ENCODE measurements at places on chromosomes 11 and 22.

DNA sequence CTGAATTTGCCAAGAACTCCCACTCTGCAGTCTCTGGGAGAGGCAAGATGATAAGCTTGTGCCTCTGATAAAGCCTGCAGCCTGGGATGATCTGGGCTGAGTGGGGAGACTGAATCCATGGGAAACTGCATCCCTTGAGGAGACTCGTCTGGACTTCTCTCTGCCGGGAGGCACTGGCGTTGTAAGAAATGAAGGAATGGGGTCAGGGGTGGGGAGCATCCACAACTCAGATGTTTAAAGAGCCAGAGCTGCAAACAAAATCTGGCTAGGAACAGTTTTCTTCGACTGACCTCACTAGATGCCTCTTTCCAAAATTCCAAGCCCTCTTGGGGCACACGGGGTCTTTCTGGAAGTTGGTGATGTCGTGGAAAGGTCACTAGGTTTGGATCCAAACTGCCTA, 64.4 kb downstream of the SPON1 start:
- peak; percentile 20 for DNase-seq

- no peak for DNase-seq
Observed at GRCh38 chr22:31829505-31829904, 75.7 kb downstream of the DEPDC5 start.

DNA sequence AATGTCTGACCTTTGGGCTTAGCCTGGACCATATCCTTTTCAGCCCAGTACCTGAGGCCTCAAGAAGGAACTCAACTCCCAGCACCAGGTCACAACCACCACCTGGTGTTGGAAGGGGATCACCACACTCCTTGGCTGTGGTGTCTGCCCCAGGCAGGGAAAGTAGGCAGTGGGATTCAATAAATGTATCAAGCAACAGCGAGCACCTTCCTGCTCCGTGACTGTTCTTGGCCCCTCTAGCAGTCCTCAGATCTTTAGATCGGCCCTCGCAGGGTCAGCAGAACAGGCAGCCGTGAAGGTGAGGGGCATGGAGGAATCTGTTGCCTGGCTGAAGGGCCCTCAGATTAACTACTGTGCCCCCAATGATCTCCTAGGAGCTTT, 15.9 kb downstream of the ARFGAP2 start:
- no peak for DNase-seq

DNA sequence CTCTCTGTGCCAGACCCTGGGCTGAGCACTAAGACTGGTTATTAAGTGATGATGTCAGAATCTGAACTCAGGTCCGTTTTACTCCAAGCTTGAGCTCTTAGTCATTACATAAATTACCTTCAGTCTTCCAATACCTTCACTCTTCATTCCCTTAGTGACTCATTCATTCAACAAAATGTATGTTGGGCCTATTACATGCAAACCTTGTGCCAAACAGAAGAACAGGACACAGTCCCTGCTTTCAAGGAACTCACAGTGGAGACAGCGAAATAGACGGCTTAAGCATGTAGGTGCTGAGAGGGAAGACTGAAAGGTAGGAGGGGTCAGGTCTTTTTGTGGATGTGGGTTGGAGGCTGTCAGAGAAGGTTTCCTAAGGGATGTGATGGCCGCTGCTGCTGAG, 3.3 kb downstream of the KCTD14 start:
- DNase-seq, result no peak

GRCh38 chr22:26229910-26230309, 60.6 kb downstream of the SEZ6L start:
- no peak for DNase-seq

GRCh38 chr11:119797123-119797611, 68.2 kb upstream of the NECTIN1 start:
- no peak for DNase-seq

DNA sequence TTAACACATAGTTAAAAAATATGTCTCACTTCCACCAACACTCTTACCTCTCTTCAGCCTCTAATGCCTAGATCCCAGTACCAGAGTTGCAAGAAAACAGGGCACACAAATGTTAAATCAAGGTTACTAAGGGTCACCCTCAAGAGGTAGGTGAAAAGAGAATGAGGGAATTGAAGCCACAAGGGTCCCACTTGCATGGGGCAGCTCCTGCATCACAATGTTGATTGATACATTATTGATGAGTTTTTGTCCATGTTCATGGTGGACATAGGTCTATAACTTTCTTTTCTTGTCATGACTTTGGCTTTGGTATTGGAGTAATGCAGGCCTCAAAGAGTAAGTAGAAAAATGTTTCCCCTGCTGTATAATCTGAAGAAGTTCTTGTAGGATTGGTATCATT, 46.0 kb upstream of the IGLL5 start:
- DNase-seq, result no peak

DNA sequence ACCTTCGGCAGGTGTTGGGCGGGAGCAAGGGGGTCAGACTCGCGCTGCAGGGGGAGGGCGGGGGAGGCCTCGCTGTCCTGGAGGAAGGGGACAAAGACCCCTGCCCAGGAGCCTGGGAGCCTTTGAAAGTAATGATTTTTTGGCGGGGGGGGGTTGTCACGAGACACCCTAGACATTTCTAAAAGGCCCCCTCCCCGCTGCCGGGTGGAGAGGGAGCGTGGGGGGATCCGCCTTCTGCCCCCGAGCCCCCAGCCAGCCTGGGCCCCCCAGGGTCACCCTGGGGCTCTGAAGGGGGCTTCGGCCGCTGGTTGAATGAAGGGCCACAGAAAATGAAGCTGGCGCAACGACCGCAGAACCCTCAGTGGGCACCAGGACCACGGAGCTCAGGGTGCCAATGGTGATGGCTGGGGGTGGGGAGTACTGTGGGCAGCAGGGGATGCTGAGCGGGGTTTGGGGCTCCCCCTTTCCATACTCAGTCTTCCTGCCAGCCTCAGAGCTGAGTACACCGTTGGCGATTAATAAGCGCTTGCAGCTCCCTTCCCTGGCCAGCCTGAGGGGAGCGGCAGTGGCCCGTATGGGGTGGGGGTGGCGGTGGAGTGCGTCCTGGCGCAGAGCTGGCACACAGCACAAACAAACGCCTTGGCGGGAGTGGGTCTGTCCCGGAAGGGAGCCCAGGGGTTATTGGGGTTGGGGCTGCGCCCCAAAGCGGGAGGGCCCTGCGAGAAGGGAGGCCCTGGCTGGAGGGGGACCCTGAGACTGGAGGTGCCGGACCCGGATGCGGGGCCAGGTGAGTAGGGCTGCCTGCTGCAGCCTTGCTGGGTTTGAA, 1.2 kb upstream of the DUSP8 start:
- no peak for DNase-seq

DNA sequence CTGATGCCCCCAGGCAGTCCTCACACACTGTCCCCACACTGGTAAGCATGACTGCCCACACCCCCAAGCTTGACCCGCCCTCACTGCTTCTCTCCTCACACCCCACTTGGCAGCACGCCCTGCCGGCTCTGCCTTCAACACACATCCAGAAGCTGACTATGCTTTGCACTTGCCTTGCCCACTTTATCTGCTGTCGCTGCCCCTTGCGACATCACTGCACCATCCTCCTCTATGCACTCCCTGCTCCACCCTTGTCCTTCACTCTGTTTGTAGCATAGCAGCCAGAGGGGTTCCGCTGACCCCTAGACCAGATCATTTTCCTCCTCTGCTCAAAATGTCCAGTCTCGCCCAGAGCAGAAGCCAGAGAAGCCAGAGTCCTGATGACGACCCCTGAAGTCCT, 25.3 kb upstream of the SLC25A1 start:
- DNase-seq, result no peak

GRCh38 chr11:77147668-77148321, 19.7 kb downstream of the MYO7A start:
- no peak for DNase-seq

GRCh38 chr11:101049123-101049522, 80.5 kb downstream of the PGR start:
- no peak for DNase-seq

- DNase-seq, result no peak
Observed at GRCh38 chr11:926341-926916, 759 bp downstream of the AP2A2 start.

DNA sequence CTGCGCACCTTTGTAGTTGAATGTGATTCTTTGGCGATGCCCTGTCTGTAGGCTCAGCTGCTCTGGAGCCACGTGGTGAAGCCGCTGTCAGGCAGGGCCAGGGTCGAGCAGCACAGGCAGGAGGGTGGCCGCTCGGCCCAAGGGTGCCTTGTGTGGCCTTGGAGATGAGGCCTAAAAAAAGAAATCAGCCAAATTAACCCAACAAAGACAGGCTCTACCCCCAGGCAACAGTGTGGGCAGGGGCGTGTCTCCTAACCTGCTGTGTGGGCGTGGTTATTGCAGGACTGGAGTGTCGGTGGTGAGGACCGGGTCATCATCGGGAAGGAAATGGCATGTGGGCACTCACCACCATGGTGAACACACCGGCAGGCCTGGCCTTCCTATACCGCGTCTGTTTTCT, 34.3 kb downstream of the CTTN start:
- DNase-seq, result no peak

DNA sequence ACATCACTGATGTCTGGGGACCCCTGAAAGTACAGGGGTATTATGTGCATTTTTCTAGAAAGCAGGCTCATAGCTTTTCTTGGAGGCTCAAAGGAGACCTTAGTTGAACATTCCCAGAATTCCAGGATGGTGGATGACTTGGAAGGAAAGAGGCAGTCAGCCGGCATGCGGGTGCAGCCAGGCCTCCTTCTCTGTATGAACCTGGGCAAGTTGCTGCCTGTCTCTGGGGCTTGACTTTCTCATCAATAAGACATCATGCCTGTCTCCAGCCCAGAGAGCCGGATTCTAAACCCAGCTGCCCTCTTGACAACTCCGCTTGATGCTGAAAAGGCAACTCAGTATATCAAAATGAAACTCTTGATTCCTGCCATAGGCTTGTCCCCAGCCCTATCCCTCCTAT, 12.6 kb downstream of the MS4A15 start:
- no peak for DNase-seq

DNA sequence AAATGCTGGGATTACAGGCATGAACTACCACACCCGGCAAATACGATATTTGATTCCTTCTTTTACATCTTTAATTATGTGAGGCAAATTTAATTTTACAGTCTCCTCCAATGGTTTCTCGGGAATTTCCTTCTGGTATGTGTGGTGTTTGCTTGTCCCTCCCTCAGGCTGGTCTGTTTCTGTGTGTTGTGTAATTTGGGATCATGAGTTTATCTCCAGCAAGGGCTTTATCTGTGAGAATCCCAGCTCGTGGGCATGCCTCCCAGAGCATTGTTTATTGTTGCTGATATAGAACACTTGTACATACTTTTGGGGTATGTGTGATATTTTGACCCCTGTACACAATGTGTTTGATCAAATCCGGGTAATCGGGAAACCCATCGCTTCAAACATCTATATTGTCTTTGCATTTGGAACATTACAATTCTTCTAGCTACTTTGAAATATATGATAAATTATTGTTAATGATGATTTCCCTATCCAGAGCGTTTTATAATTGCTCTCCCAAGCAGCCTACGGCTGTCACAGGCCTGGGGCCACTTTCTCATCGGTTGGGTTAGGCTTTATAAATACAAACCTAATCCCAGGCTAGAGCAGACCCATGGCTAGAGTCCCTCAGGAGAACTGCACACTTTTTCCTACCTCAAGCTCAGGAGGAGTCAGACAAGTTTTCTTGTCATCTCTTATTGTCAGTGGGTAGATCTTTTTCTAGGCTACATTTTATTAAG, 15.0 kb upstream of the PRR5 start:
- no peak for DNase-seq

All from left ventricle myocardium inferior (tissue), 1 donor.